Colonic mucosa (tissue), 4 donors: ENCODE measurements at places on chromosomes 13 and 19.

DNA sequence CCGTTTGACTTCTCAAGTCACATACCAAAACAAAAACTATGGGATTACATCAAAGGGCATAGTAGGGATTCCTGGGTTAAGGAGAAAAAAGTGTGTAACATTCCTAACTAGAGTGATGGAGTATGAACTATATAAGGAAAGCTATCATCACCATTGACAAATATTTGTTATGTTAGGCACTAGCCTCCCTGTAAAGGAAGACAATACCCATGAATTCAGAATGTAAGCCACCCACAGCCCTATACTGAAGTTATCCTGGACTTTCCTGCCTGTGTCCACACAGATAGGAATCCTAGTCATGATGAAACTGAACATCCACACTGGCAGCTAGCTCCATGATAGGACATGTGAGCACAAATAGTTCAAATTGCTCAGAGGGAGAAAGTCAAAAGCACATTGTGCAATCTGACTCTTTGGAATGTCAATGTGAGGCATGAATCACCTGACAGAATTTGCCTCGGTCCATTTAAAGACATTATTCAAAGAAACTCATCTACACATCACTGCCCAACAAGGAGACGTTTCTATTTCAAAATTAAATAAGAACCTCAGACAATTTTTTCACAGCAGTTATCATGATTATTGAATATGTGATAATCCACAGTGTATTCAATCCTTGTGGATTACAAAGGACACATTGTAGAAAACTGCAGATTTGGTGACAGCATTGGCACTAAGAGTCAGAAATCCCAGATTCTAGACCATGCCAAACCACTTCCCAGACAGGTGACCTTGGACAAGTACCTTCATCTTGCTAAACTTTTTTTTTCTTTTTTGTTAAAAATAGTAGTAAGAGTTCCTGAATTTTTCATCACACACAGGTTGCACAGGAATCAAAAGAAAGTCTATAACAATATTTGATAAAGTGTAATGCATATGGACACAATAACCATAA is 529.3 kb downstream of the IRS2 start:
- DNase-seq, result no peak

GRCh38 chr13:19591864-19592263 is 30.5 kb upstream of the TPTE2 start:
- DNase-seq, result no peak

GRCh38 chr13:109227344-109227940 is 558.9 kb downstream of the IRS2 start:
- no peak for DNase-seq

DNA sequence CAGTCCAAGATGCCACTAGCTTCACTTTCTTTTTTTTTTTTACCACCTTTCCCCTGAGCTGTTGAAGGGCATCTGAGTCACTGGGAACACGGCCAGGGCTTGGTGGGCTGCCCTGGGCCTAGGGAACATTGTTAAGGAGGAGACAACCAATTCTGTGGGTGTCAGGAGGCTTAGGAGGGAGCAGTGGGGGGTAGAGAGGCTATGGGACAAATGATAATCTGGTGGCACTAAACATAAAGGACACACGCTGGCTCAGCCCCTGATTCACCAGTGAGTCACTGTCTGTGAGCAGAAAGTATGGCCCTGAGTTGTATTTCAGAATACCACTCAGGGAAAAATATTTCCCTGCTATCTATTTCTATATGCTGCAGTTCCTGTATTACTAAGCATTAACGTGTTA is 207.8 kb downstream of the DCLK1 start:
- DNase-seq, result no peak

GRCh38 chr19:22901431-22902130 is 69.5 kb downstream of the ZNF723 start:
- DNase-seq, result no peak

- DNase-seq, result no peak
Measured at GRCh38 chr13:61247149-61247936, 168.3 kb downstream of the PCDH20 start.

DNA sequence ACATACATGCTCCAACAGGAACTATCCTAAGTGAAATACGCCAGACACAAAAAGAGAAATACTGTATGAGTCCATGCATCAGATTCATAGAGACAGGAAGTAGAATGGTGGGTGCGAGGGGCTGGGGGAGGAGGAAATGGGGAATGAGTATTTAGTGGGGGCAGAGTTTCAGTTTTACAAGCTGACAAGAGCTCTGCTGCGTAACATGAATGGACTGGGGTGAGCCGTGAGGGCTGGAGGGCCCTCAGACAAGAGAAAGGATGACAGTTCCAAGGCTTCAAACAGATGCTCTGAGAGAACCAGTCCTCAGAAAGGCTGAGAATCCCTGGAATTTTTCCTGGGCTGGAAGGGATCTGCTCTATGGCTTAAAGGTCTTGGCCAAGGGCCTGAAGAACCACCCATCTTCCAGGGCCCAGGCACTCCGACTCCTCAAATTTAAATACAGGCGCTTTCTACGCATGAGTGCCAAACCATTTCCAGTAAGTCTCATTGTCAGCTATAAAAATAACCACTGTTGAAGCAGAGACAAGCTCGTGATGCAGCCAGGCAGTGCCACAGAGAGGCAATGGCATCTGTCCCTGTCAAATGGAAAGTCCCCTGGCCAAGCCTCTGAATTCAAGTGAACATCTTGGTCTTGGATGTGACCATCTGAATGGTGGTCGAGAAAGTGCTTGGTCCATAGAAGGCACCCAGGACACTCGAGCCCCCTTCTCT is 17.5 kb downstream of the KLF2 start:
- DNase-seq, result no peak

- DNase-seq, result no peak
Measured at GRCh38 chr13:97261254-97262005, 39.3 kb downstream of the MBNL2 start.

- peak; percentile 97 for DNase-seq
Measured at GRCh38 chr19:40718774-40719391, 2.0 kb downstream of the ITPKC start.

GRCh38 chr13:104949840-104950740 is 1585.4 kb downstream of the EFNB2 start:
- no peak for DNase-seq

- DNase-seq, result no peak
Measured at GRCh38 chr13:111382411-111382810, 62.0 kb downstream of the TEX29 start.

DNA sequence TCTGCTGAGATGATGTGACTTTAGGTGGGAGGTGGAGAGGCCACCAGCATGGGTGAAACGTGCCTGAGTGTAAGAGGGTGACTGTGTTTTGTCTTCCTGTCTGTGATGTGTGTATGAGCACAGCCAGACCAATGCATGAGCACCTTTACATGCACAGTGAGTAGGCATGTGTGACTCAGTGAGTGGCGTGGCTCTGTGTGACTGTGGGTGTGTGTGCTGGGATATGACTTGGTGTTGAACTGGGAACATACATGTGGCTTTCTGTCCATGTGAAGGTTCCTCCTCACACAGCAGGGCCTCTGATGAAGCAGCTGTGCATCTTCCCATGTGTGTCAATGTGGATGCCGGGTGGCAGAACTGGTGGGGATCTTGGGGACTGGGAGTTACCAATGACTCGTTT is 19.9 kb upstream of the LGALS13 start:
- DNase-seq, result no peak

DNA sequence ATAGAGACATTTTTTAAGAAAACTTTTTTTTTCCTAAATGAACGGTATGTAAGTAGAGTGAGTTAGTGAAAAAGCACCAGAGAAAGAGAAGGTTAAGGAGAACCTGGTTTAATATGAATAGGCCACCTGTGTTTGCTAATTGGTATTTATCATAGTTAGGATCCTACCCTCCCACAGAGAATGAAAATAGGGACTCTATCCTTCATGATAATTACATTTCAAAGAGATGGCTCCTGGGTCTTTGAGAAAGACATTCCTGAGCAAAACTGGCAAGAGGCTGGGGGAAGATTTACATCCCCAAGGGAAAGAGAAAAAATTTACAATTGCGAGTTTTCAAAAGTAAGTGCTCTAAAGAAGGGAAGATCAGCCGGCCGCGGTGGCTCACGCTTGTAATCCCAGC is 1284.5 kb downstream of the SLITRK1 start:
- no peak for DNase-seq

DNA sequence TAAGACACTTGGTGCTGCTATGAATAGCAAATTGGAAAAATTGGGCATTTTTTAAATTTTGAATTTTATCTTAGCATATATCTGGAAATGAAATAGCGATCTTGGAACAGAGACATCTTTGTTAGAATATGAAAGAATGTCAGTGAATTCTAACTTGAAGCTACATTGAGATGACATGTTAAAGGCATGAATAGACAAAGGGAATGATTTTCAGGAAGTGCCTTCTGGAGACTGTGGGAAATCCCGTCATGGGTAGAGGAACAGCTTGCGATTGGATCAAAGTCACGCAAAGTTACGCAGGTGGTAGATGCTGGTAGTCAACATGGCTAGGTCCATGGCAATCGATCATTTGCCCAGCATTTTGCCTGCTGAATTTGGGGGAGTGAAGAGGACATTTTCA is 43.5 kb downstream of the LRCH1 start:
- no peak for DNase-seq

- DNase-seq, result no peak
Measured at GRCh38 chr13:46535825-46536224, 17.1 kb upstream of the LRCH1 start.

- no peak for DNase-seq
Measured at GRCh38 chr19:497491-497868, 1.2 kb downstream of the MADCAM1 start.

DNA sequence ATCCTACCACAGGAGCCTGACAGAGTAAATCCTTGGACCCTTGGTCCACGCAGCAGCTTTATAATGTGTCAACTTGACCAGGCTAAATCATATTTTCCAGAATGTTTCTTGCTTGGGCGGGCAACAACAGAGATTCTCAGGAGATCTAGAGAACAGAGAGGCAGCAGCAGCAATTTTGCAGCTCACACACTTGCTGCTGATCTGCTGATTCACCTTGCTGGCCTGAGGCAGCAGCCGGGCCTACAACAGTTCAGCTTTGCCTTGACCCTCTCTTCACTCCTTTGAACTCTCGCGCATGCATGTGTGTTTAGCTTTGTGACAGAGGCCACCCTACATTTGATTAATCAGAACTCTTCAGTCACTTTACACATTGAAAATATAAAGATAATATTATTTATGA is 159.3 kb downstream of the UGGT2 start:
- DNase-seq, result no peak

DNA sequence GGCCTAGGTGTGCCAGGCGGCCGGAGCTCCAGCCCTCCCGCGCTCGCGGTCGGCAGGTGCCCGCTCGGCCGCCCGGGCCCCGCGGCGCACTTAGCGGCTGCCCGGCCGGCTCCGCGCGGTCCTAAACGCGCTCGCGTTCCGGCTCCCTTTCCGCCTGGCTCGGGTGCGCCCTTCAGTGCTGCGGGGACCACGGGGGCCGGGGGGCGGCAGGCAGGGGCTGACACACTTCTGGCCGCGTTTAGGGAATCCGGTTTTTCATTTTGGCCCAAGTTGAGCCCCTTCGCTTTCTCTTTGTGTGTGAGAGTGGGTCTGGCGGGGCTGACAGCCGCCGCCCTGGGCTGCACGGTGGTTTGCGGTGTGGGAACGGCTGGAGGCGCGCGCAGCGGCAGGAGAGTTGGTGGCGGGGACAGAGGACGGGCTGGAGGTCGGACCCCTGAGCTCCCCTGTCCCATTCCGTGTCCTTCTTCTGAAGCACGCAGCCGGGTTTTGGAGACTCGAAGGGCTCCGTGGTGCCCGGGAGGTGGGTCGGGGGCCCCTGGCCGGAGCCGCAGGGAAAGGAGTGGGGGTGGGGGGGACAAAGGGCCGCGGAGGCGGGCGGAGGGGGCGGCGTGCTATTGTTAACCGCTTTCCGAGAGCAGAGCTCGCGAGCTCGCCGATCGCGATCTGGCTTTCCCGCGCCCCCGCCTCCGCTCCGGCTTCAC is 3.1 kb downstream of the FGF9 start:
- DNase-seq, result peak; percentile 56

GRCh38 chr13:30806784-30807183 is 71.4 kb downstream of the ALOX5AP start:
- no peak for DNase-seq

DNA sequence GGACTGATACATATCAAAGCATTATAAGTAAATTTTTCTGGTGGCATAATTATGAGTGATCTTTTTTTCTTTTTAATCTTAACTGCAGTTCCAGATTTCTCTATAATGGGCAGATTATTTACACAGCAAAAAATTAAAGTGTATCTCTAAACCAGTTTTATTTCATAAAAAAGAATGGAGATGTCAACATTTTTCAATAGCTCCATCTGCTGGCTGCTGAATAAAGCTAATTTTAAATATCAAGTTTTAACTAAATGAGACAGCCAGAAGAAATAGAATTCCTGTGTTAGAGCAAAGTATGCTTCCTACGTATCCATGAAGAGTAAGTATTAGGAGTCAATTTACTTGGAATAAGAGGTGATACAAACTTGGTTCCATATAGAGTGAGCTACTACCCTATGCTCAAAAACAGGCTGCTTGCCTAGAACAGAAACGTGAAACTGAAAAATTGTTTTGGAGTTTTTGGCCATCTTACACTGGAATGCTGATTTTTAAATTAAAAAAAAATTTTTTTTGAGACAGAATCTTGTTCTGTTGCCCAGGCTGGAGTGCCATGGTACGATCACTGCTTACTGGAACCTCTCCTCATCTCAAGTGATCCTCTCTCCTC is 5.0 kb upstream of the PDS5B start:
- DNase-seq, result no peak

GRCh38 chr13:111903143-111903542 is 163.8 kb upstream of the SOX1 start:
- DNase-seq, result no peak

- DNase-seq, result no peak
Measured at GRCh38 chr13:107867701-107868661, 347.4 kb downstream of the LIG4 start.

- no peak for DNase-seq
Measured at GRCh38 chr19:3512562-3513228, 6.6 kb downstream of the FZR1 start.

- DNase-seq, result no peak
Measured at GRCh38 chr13:51044023-51044665, 66.9 kb downstream of the C13orf42 start.

DNA sequence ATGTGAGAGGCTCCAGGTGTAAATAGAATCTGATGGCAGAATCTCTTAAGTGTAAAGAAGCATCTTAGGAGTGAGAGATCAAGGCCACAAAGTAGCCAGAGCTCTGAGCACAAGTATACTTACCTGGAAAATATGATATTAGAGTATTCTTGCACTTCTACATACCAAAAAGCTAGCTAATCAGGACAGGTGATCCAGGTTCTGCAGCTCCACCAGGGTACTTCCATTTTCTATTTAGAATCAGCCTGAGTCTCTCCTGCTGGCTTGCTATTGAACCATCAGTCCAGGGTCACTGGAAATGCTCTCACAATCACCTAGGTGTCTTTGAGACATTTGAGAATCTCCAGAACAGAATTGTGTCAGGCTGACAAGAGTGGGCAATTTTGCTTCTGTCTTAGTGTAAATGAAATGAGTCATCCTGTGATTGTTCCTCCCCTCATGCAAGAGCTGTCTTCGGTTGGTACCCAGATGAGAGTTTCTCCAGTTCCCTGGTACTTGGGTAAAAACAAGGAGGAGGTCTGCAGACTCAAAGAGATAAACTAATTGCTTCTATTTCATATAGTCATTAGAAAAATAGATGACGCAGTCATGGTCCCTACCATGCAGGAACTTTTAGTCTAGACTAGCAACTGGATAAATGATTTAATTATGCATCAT is 14.6 kb downstream of the ZNF254 start:
- DNase-seq, result no peak

GRCh38 chr13:46334035-46334822 is 52.8 kb downstream of the RUBCNL start:
- no peak for DNase-seq
